ENCODE measurements at places on chromosomes 1 and 21.

- DNase-seq: no peak
These were observed 175.8 kb downstream of the DHRS3 start for GRCh38 chr1:12442217-12442616.

DNA sequence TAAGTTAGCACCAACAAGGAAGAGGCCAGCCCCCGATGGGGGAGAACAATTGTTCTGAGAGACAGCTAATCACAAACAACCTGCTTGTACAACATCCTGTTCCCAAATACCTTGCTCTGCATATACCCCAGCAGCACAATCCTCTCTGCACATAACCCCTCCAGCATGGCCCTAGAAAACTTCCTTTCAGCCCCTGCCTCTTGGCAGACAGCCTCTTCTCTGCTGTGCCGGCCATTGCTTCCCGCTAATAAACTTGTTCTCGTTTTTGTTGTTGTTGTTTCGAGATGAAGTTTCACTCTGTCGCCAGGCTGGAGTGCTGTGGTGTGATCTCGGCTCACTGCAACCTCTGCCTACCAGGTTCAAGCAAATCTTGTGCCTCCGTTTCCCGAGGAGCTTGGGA lies 392.7 kb downstream of the SMYD3 start:
- DNase-seq: no peak

GRCh38 chr1:170660871-170661645 lies 2.9 kb upstream of the PRRX1 start:
- DNase-seq: no peak

- no peak for DNase-seq
These were observed 4.0 kb upstream of the HLX start for GRCh38 chr1:220875260-220875659.

DNA sequence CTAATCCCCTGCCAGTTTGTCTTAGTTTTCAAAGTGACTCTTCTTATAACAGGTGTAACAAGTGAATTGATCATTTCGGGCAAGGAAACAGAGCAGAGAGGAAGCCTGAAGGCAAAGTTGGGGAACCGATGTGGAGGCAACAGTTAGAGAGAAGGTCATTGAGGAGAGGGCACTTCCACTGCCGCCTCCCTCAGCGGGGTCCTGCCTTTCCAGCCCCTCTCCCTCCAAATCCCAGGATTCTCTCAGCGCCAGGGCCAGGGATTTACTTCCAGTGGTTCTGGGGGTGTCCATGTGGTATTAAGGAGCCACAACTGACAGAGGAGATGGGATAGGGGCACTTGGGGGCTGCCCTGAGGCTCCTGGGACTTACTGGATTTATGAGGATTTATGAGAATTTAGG lies 39.7 kb upstream of the PDE9A start:
- no peak for DNase-seq

GRCh38 chr21:42509244-42509643 lies 4.4 kb upstream of the SLC37A1 start:
- DNase-seq: no peak

DNA sequence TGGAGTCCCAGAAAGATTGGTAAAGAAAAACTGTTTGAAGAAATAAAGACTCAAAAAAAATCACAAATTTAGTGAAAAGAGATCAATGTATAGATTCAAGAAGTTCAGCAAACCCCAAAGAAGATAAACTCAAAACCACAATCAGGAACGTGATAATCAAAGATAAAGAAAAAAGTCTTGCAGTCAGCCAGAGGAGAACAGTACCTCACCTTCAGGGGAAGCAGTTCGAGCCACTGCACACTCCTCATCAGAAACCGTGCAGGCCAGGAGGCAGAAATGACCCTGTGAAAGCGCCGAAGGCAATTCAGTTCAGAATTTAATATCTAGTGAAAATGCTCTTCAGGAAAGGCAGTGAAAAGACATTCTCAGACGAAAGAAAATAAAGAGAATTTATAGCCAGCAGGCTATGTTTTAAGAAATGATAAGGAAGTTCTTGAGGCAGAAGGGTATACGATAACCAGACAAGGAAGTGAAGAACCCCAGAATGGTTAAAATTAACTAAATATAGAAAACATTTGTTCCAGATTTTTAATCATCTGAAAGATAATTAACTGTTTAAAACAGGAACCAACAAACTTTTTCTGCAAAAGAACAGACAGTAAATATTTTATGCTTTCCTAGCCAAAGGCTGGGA lies 13.5 kb upstream of the SUMO3 start:
- no peak for DNase-seq

DNA sequence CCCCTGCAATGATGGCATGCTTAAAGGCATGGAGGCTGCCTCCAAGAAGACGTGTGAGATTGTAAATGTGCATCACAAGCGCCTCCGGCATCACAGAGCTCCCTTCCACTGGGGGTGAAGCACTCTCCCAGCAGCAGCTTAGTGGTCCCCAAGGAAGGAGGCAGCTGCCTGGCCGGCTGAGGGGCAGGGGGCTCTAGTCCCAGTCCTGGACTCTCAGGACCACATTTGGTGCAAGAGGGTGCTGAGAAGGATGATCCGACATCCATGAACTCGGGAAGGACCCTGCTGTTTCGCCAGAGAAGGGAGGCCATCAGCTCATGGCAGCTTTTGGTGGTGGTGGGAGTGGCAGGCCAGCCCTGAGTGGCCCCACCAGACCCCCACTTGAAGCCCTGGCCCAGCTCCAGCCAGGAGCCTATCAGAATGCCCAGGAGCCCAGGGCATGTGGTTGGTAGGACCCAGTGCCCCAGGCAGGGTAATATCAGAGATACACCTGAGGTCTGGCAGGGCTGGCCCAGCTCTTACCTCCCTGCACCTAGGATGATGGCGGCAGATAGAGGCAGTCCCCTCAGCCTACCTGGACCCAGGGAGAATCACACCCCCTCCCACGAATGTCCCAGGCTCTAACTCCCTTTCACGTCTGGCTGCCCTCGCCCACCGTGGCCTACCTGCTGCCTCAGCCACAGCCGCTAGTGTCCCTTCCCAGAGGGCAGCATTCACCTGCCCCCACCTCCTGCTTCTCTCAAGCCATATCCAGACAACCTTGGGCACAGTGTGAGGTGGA lies 2.4 kb upstream of the WNT9A start:
- peak; percentile 9 for DNase-seq

DNA sequence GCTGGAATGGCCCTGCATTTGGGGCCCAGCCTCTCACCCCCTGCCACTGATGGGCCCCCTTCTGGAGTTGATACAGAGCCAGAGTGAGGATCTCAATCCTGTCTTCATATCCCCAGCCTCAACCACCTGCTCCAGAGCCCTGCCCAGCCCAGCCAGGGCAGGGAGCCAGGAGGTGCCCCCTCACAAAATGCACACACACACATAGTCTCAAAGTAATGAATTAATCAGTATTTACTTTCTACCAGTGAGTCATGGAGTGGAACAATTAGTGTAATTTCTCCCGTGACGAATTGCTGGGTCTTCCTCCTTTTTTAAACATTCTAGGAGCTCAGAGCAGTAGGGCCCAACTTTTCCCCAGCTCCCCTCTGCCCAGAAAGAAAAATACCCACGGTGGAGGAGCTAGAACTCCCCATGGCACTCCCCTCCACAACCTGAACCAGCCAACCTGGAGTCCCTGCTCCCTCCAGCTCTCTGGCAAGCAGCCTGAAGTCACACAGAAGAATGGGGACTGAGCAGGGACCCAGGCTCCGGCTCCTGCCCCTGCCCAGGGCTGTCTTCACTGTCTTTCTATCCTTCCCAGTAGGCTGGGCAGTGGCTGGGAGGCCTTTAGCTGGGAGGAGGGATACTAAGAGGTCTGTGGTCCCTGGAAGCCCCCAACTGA lies 29.3 kb downstream of the SDC3 start:
- DNase-seq: no peak

DNA sequence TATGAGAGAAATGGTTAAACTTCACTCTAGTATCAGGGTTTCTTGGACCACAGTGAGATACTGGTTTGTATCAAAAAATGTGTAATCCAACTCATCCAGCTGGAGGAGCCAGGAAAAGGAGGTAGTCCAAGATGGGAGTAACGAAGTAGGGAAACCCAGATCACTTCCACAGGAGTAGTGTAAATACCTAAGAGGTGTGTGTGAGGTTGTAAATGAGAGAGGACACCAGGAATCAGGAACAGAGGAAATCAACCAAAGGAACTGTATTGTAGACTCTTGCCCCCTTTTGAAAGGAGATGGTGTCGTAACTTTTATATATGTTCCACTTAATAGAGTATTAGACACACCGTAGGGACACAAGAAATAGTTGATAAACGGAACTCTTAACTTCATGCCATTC lies 19.7 kb upstream of the TLCD4 start:
- no peak for DNase-seq

- no peak for DNase-seq
These were observed 159.0 kb downstream of the PTBP2 start for GRCh38 chr1:96880626-96881025.

DNA sequence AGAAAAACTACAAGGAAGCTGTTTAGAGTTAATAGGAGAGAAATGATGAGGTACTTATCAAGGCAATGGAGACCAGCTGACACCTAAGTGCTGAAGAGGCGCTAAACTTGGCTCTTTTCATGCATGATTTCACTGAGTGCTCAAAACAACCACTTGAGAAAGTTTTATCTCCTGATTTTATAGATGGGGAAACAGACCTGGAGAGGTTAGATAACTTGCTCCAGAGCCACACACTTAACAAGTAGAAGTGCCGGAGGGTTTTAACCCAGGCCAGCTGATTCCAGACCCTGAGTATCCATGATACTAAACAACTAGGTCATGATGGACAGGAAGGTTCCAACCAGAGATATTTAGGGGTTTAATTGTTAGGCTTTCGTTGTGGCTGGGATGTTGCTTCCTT lies 25.9 kb downstream of the UBE2U start:
- no peak for DNase-seq

- DNase-seq: no peak
These were observed 24.3 kb downstream of the PTGS2 start for GRCh38 chr1:186655876-186656275.

DNA sequence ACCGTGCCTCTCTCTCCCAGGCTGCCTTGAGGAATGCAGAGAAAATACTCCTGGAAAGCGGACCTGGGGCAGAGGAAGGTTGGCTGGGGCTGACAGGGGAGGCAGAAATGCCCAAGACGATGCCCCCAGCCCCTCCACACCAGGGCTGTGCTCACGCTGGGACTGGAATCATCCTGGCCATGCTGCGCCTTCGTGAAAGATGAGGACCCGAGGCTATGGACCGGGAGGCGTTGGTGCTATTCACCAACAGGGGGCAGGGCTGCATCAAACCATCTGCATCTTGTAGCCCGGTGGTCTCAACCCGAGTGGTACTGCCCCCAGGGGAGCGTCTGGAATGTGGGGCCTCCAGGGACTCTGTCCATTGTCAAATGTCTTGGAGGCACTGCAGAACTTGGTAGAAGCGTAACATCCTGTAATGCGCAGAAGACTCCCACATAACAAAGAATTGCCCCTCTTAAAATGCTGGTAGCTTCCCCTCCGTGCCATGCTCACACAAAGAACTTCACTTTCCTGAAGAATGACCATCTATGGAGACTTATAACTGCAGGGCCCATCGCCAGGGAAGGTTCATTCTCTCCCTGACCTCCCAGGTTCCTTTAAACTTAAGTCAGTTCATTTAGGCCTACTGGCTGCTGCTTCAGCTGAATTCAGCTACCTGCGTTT lies 251.2 kb downstream of the RRAGC start:
- peak; percentile 8 for DNase-seq

- peak; percentile 48 for DNase-seq
These were observed 800 bp downstream of the DR1 start for GRCh38 chr1:93346421-93346993.

DNA sequence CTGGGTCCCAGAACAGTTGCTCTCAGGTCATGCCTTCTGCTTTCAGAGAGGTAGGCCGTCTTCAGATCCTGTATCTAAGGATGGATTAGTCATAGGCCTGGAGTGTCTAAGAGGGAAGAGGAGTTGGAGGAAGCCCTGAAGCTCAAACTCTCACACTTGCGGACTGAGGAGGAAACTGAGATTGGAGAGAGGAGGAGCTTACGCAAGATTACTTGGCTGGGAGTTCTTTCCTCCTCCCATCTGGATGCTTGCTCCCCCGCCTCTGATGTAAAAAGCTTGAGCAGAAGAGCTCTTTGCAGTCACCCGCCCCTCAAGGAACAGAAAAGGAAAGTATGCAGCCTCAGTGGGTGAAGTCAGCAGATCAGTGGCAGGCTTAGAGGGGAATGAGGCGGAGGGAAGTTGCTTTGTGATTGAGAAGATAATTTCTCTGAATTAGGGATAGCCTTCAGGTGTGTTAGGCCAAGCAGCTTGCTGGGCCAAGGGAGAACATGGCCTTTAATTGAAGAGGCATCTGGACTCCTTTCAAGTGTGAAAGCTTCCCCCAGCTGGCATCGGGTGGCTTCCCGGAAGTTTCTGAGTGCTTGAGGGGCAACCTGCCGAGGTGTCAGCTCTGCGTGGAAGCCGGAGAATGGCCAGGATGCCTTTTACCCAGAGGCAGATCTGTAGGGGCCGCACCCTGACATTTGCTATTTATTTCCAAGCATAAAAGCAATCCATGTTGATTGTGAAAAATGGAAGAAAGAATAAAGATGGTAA lies 6.6 kb downstream of the ADORA1 start:
- DNase-seq: no peak

GRCh38 chr1:1157033-1157365 lies 16.7 kb upstream of the TTLL10 start:
- DNase-seq: no peak

DNA sequence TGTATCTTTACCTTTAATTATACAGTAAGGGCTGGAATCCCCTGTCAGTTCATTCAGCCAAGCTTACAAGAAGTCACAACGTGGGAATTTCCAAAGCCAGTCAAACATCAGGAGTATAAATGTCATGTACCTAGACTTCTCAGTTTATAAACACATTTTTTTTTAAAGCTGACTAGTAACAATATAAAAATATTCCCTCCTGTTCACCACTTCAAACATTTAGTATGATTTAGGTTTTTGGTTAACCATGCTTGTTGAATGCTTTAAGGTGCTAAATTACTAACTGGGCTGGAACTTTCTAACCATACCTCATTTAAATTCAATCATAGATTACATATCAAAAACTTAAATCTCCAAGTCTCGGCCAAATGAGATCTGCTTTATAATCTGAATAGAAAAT lies 44.0 kb downstream of the JAK1 start:
- DNase-seq: peak; percentile 44

DNA sequence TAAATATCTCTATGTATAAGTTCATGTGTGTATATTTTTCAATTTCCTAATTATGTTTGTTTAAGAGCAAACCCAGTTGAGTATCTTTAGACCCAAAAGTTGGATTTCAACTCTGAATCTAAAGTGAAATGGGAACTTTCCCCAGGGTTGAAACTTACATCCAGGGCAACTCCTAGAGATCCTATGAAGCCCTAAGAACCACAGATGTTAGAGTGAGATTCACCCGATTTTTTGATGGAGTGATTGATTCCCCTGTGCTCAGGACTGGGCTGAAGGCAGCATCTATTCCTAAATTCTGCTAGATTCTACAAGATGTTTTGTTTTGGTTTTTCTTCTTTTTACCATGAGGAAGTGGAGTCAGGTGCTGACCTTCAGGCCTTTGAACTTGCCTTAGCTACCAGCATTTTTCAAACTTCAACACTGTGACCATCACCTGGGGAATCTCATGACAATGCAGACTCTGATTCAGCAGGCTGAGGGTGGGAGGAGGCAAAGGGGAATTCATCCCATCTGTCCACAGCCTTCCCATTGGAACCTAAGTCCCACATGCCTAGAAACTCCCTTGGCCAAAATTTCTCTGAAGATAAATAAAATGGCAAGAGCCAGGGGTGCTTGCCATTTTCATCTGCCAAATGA lies 145.5 kb downstream of the ETS2 start:
- no peak for DNase-seq

- DNase-seq: no peak
These were observed 3.5 kb downstream of the GORAB start for GRCh38 chr1:170535418-170535817.

- no peak for DNase-seq
These were observed 620.4 kb downstream of the RWDD3 start for GRCh38 chr1:95854457-95854856.

Measured in stimulated activated naive CD8-positive, alpha-beta T cell treated with anti-CD3 and anti-CD28 coated beads, Interleukin-15, amount 100 ng/mL, for 72 hours (primary cell).